ENCODE measurements at places on chromosomes 7 and 10.

- no peak for DNase-seq
Observed at GRCh38 chr7:100061518-100062193, 12.1 kb downstream of the ZSCAN21 start.

- DNase-seq = peak; percentile 75
Observed at GRCh38 chr10:132585732-132586722, 48.4 kb downstream of the INPP5A start.

DNA sequence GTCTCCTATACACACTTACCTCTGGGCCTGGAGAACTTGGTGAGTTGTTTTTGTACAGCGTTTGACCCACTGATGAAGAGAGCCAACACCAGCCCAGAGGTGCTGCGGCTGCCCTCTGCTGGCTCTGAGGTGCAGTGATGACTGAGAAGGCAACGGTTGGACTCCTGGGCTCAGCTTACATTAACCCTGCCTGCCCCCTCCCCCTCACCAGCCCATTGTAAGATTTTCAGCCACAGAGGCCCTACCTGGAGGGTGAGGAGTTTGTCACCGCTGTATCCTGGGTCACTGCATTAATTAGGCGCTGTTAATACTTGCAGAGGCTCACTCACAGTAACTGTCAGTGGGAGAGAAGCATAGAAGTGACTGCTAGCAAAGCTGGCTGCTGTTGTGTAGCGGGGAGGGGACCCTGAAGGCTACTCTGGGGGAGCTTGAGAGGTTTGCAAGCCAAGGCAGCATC, 19.0 kb upstream of the ANKRD2 start:
- DNase-seq = no peak

GRCh38 chr10:132951926-132952325, 9.6 kb upstream of the CFAP46 start:
- DNase-seq = no peak

- peak; percentile 13 for DNase-seq
Observed at GRCh38 chr10:122368502-122369254, 5.8 kb upstream of the PLEKHA1 start.

DNA sequence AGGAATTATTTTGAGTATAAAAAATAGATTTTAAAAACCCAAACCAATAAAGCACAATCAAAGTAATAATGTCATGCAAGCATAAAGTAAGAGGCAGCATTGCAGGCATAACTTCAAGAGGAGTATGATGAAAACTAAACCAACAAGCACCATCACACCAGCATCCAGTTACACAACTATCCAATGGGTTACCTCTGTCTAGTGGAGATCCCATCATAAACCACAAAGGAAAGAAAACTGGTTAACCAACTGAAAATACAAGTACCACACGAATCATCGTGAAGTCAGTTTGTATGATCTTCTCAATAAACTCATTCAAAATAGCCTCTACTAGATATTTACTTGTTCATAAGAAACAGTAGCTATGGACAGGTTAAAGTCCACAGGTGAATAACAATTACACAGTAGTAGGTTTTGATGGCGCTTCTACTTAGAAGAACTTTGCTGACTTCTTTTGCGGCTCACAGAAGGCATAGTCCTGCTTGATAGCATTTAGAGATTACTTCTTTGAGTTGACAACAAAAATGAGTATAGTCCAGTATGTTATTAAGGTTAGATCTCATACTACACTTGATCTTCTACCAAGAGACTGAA, 116.6 kb downstream of the MICU1 start:
- DNase-seq = no peak

DNA sequence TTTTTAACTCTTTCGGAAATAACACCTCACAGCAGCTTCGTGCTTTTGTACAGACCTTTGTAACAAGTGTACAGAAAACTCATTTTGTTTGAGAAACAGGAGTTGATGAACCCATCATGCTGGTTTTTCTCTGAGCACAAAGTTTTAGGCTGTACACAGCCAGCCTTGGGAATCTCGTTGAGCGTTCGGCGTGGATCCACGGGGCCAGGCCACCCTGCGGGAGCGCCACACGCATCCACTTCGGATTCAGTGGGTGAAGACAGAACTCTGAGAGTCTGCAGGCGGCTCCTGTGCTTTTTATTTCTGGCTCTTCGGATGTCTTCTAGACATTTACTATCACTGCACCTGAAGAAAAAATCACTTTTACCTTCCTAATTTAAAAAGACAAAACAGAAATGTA, 131.2 kb downstream of the SMURF1 start:
- DNase-seq = no peak

DNA sequence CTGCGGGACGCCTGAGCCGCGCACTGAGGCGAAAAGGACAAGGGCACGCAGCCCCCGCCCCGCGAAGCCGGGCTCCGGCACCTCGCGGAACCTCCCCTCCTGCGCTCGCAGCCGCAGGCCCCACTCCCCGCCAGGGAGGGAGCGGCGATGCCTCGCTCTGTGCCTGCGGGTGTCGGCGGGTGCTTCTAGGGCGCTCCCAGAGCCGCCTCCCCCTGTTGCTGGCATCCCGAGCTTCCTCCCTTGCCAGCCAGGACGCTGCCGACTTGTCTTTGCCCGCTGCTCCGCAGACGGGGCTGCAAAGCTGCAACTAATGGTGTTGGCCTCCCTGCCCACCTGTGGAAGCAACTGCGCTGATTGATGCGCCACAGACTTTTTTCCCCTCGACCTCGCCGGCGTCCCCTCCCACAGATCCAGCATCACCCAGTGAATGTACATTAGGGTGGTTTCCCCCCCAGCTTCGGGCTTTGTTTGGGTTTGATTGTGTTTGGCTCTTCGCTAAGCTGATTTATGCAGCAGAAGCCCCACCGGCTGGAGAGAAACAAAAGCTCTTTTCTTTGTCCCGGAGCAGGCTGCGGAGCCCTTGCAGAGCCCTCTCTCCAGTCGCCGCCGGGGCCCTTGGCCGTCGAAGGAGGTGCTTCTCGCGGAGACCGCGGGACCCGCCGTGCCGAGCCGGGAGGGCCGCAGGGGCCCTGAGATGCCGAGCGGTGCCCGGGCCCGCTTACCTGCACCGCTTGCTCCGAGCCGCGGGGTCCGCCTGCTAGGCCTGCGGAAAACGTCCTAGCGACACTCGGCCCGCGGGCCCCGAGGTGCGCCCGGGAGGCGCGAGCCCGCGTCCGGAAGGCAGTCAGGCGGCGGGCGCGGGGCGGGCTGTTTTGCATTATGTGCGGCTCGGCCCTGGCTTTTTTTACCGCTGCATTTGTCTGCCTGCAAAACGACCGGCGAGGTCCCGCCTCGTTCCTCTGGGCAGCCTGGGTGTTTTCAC, 519 bp downstream of the ITGB8 start:
- peak; percentile 48 for DNase-seq

All from left lung (tissue), 14 donors.